HepG2 (cell line): ENCODE measurements at places on chromosomes 4 and X. TPM values are rescaled to one million over a fixed set of nuclear protein-coding genes. Genes with fewer than 3 reads are reported as not detected.

F8 gene
- total RNA-seq, result 0.21 and 0.29 TPM in 2 replicates

PGRMC1 gene
- 75.8 and 124 TPM in 2 replicates for total RNA-seq

RRH gene
- total RNA-seq, result 0.07 and 0.22 TPM in 2 replicates

DNA sequence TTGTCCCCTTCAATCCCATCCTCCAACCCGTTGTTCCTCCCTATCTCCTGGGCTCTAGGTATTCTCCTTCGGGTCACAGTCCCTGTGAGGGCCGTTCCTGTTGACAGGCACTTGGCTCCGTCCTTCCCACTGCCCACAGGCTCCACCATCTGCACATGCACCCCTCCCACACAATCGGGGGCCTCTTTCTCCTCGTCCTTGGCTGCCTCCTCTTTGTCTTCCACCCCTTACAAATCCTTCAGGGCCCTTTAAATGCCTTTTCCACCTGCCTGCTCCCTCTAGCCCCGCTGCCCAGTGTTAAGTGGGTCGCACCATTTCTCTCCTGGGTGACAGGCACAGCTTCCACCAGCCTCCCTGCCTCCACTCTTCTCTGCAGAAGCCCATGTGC lies 2.7 kb upstream of the AVPR2 start:
- DNase-seq, result no peak

DNA sequence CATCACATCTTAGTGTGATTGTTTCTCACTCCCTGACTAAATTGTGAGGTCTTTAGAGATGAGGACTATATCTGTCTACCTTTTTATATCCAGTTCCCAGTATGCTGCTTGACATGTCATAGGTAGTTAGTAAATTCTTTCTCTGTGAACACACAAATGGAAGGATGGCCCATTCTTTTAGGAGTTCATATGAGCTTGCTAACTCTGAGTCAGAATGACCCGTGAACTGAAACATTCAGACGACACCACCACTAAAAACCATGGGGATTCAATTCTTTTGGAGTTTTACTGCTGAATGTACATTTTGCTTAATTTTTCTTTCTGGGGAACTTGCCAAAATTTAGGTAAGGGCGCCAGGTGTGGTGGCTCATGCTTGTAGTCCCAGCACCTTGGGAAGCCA lies 13.9 kb downstream of the OFD1 start:
- no peak for DNase-seq
